ENCODE measurements at places on chromosomes 5 and 9.

DNA sequence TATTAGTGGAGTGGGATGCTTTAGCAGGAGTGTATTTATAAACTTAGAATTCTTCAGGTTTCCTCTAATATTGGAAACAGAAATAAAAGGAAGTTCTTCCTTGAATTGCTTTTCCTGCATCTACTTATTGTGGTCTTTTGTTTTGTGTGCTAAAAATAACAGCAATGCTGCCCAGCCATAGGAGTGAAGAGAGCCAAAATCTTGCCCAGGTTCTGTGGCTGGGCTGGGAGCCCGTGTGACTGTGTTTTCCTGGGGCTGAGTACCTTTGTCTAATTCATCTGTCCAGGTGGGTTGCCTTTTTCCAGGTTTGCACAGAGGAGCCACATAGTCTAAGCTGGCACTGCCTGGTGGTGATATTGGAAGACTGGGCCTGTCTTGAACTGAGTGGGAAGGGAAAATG, 179.7 kb upstream of the ADAMTSL1 start:
- DNase-seq, result no peak

GRCh38 chr9:126631254-126631653, 17.5 kb downstream of the LMX1B start:
- no peak for DNase-seq

DNA sequence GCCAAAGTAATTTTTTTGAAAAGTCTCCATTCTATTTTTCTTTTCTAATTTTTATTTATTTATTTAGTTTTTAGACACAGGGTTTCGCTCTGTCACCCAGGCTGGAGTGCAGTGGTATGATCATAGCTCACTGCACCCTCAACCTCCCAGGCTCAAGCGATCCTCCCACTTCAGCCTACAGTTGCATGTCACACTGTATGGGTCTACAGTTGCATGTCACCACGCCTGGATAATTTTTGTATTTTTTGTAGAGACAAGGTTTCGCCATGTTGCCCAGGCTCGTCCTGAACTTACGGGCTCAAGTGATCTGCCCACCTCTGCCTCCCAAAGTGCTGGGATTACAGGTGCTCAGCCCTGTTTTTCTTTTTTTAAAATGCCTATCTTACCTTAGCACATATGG, 10.7 kb downstream of the FANCC start:
- DNase-seq, result no peak

DNA sequence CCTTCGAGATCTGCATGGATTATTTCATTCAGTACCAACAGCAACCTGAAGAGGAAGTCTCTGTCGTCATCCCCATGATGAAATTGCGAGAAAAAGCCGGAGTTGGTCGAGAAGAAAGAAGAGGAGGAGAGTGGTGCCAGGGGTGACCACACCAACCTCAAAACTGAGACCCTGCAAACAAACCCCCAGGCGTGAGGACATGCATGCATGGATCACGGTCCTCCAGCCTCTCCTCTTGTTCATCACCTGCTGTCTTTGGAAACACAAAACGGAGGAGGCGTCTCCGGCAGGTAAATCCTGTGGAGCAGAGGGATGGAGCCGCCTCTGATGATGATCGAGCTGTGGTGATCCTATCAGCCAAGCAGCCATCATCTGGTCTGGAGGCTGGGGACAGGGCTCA, 114.4 kb upstream of the IRX2 start:
- DNase-seq, result no peak

GRCh38 chr9:2302606-2303005, 287.5 kb downstream of the SMARCA2 start:
- DNase-seq, result no peak

- no peak for DNase-seq
Observed at GRCh38 chr5:117027384-117027783, 452.8 kb upstream of the SEMA6A start.

All from activated naive CD8-positive, alpha-beta T cell treated with anti-CD3 and anti-CD28 coated beads, Interleukin-2, amount 50 U/mL, for 16 hours (primary cell).